ENCODE measurements at places on chromosomes 5 and 9.

- no peak for DNase-seq
Measured at GRCh38 chr5:151034422-151035379, 14.3 kb downstream of the GPX3 start.

DNA sequence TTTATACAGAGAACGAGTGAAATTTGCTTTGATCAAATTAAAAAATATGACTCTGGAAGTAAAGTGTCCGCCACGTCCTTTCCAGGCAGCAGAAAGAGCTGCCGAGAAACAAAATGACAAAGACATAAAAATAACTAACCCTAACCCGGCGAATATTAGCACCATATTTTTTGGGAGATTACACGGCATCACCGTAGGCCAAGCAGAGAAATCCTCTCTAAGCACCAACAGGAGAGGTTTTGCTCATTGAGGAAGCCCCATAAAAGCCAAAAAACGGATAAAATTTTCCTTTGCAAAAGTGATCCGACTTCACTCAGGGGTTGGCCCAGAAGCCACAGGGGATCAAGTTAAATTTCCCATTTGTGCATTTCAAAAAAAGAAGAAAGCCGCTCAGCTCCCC, 70.9 kb downstream of the PCDH1 start:
- no peak for DNase-seq

GRCh38 chr5:107428303-107428813, 242.4 kb downstream of the EFNA5 start:
- DNase-seq: no peak

GRCh38 chr9:19782005-19782404, 6.8 kb downstream of the SLC24A2 start:
- DNase-seq: no peak

DNA sequence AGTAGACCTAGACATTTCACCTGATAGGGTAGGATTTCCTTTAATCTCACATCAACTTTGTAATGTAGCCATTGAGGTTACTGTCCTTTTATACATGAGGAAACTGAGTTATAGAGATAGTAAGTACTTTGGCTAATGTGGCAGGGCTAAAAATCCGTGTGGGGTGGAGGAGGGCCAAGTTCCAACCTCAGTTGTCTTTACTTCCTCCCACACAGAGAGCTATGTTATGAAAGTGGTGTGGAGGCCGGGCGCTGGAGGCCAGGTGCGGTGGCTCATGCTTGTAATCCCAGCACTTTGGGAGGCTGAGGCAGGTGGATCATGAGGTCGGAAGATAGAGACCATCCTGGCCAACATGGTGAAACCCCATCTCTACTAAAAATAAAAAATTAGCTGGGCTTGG, 173.3 kb downstream of the PALM2AKAP2 start:
- no peak for DNase-seq

DNA sequence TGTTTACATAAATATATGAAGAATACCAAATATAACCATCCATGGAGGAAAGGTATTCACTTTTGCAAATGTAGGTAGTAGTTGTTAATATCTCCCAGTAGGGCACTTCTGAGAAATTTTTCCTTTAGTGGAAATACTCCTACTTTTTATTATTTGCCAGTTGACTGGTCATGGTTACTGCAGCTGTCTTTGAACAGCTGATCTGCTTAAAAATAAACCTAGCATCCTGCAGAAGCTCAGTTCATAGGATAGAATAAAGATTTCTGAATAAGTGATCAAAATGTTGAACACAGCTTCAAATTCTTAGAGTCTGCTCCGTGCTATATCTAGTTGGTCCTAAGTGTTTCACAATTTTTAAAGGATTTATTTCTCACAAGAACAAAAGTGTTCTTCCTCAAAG, 270.7 kb upstream of the TRPC7 start:
- DNase-seq: no peak

DNA sequence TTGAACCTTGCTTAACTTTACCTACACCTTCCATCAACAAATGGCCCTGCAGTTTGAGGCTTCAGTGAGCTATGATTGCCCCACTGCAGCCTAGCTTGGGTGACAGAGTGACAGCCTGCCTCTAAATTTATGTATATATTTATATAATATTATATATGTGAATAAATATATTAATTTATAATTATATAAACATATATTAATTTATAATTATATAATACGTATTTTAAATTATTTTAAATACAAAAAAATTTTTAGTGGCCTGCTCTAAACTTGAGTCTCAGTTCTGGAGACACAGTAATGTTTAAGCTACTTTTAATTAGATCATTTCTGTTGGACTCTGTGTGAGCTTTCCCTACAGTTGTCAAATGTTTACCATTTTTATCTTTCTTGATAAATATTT, 9.3 kb upstream of the SHC3 start:
- DNase-seq: no peak

DNA sequence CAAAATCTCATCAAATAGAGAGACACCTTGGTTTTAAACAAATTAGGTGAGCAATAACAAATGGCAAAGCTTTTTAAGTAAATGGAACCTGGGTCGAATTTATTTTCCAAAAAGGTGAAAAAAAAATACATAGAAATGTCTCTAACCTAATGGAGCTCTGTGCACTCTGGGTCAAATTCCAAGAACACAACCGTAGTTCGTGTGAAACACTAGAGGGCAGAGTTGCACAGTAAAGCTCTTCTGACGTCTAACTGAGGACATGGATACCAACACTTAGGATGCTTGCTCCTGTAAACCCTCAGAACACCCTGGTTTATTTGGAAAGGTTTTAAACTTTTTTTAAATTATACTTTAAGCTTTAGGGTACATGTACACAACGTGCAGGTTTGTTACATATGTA, 18.9 kb downstream of the MARCHF11 start:
- no peak for DNase-seq

DNA sequence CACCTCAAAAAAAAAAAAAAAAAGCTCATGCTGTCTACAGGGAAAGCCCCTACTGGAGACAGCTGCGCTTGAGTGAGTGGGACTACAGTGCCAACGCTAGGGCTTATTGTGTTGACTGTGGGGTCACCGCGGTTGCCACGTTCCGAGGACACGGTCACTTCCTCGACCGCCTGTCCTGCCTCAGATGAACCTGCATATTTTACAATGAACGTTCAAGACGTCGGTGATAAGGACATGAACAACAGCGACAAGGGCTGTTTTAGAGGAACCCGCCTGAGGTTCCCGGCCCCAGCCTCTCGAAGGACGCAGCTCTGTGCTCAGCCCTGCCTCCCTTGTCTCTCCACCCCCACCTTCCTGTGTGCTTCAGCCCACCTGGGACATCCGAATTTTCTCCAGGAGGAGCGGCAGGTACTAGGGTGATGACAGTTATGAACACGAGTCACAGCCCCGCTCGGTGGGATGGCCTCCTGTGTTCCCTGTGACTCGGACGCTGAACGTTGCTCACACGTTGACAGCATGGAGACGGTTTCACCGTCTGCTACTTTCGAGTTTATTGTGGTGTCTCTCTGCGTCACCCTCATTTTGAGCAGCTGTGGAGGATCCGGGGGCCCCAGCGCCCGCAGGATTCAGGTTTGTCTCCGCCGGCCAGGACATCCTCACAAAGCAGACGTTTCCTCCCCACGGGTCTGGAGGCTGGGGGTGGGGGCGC, 11.3 kb upstream of the DIPK1B start:
- DNase-seq: no peak

DNA sequence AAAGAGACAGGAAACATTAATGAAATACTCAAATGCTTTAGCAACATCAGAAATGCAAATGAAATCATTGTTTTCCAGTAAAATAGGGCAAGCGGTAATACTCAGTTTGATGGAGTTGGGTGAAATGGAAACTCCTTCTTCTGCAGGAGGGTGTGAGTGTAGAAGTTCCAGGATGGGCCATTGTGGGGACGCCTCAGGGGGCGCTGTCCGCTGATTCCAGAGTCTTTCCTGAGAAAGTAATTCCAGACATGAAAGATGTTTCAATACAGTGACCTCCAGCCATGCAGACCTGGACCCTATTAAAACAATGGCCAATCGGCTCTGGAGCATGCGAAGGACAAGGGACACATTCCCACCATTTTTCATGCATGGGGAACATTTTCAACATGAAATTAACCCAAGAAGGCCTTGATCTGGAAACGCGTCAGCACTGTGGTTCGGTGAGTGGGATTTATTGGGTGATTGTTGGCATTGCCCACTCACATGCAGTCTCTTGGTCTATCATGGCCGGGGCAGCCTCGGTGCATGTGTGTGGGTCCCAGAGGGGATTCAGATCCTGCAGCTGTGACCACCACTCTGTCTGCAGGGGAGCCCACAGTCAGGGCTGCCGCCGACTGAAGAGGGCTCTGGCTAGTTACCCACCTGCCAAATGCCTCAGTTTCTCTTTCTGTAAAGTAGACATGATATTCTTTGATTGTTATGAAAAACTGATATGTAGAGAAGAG, 132.6 kb upstream of the IRX4 start:
- no peak for DNase-seq

DNA sequence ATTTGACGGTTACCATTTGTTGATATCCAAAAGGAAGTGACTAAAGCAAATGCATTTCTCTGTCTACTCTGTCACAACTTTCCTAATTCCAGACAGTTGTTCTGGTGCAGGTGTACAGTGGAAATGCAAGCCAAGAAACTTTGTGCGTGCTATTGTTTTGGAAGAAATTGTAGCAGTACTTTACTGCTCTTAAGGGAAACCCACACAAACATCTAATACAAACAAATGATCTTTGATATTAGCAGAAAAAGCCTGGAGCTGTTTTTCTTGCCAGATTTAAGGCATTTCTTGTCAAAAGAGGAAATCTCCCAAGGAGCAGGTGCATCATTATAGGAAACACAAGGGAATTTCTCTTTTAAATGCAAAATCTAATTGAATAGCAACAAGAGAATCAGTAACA, 2.0 kb downstream of the SNCAIP start:
- DNase-seq: no peak

- no peak for DNase-seq
Measured at GRCh38 chr5:2018390-2018724, 135.6 kb upstream of the IRX4 start.

DNA sequence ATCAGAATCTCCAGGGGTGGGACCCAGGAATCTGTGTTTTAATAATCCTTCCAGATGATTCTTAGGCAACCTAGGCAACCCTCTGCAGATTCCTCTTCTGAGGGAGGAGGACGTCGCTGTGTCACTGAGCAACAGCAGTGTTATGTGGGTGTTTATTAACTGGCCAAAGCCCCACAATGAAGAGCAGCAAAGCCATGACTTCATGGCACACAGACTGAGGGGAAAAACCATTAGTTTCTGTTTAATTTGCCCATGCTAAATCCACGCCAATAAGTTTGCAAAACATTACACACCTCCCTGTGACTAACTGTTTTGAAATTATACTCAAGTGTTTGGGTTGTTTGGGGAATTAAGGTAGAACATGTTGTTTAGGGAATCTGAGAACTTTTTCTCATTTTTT, 83.7 kb upstream of the TMED7 start:
- no peak for DNase-seq

- peak; percentile 70 for DNase-seq
Measured at GRCh38 chr5:141637123-141637766, 448 bp downstream of the RELL2 start.

DNA sequence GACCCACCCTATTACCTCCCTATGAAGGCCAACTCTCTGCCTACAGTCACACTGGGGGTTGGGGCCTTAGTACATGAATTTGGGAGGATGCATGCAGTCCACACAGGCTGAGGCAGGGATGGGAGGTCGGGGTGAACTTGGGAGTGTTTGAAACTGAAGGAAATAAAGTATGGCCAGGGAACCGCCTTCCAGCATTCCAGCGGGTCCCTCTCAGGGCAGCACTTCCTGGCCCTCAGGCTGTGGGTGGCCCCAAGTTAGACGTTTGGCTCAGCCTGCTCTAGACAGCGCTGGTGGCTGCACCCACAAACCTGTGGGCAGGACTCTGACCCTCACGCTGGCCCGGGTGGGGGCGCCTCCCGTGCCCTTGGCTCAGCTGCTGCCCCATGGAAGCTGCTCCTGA, 74.3 kb downstream of the UBE2QL1 start:
- no peak for DNase-seq

DNA sequence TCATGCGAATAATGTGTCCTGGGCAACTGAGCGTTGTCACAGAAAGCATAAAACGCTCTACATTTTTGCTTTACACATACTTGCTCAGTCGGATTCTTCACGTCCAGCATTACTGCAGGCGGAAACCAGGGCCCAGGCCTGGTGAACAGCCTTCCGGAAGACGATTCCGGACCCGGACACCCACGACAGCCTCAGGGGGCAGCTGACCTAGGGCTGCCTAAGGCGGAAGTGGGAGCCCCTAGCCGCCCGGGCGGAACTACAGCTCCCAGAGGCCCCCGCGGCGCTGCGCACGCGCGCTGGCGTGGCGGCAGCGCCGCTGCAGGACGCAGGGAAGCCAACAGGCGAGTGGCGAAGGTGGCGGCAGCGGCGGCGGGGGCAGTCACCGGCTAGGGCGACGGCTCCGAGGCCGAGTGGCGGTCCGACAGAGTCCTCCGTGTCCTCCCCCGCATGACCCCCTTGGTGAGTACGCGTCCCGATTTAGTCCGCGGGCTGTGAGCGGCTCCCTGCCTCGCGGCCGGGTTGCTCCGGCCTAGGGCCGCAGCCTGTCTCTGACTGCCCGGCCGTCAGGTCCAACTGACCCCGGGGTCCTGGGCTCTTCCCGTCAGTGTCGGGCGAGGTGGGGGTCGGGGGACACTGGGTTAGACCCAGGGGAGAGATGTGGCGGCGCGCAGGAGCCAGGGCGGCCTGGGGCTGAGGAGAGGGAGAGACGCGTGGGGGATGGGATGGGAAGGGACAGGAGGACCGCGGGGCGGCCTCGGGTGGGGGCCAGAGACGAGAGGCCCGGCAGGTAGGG, at the start of gene GAPVD1:
GAPVD1 (plus strand) TSS at position 326 of the 793 bp plus-strand sequence. CDS start 37,096 bp downstream, outside the sequence.
- peak; percentile 92 for DNase-seq

- DNase-seq: no peak
Measured at GRCh38 chr5:96043446-96043845, 81.8 kb upstream of the ELL2 start.

DNA sequence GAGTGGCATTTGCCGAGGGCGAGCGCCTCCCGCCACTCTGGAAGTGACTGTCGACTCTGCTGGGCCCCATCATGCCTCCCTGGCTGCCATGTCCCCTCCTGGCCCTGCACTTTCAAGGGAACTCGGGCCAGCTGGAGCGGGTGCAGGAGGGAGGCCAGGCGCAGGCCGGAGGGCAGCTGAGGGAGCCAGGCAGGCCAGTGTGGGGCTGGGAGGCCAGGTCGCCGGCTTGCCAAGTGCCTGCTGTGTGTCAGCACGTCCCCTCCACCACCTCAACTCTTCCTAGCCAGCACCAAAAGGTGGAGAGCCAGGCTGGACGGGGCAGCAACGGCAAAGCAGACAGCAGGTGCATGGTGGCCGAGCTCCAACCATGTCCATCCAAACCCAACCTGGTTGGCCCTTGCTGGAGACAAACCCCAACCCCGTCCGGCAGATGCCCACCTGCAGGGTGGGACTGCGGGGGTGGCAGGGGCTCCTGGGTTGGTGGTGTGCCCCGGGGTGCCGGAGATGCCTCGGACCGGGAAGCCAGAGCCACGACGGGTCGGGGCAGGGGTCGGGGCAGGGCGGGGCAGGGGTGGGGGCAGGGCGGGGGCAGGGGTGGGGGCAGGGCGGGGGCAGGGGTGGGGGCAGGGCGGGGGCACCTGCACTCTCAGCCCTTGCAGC, 36.5 kb upstream of the EGFL7 start:
- no peak for DNase-seq

GRCh38 chr5:101292199-101292598, 389.1 kb upstream of the ST8SIA4 start:
- DNase-seq: no peak

Data from type B pancreatic cell (in vitro differentiated cells).